Kidney tubule cell (primary cell): ENCODE measurements at places on chromosomes 3 and 15.

DNA sequence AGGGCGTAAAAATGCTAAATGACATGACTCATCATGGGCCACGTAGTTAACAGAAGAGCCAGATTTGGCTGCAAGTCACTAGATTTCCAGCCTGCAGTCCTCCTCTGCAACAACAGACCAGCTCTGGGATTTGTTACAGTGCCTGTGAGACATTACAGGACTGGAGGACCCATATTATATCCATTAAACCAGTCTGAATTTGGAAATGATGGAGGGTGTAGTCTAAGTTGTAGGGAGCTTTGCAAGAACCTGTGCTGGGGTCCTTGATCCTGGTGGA is 10.8 kb downstream of the ZNF774 start:
- DNase-seq: peak; percentile 56

DNA sequence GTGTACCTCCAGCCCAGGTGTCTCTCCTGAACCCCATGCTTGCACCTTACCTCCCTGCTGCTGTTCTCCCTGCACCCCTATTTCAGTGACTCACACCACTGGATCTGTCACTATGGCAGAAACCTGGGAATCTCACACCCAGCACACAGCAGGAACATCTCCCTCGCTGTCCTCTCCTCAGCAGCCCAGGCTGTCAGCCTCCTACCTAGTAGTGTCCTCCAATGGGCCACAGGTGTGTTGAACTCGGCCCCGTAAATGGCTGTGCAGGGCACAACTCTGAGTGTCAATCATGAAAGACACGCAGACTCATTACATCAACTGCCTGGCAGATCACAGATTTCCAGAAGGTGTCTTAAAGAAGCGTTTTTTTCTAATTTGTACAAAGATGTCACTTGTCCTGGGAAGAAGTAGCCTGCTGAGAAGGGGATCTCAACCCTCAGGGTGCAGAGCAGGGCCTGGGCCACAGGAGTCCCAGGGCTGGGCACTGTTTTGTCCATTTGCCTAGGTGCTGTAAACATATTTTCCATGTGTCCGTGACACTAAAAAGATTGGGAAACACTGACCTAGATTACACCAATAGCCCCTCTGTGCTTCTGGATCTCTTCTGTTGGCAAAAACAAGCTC is 33.8 kb downstream of the HOMER2 start:
- no peak for DNase-seq

DNA sequence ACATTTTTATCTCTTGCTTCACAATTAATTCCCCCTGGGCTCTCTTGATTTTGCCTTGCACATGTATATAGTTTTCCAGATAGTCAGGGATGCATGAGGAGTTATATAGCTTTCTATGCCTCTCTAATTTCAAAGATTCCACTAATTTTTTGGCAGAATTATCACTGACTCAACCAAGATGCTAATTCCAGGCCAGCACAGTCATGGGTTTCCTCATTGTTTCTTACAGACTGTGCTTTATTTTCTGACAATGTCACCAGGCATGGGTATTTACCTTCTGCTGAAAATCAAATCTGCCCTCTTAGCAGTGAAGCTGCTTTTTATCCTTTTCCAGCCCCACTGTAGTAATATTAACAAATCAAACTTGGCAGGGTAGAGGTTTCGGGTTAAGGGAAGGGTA is 1520.6 kb upstream of the CADM2 start:
- no peak for DNase-seq

DNA sequence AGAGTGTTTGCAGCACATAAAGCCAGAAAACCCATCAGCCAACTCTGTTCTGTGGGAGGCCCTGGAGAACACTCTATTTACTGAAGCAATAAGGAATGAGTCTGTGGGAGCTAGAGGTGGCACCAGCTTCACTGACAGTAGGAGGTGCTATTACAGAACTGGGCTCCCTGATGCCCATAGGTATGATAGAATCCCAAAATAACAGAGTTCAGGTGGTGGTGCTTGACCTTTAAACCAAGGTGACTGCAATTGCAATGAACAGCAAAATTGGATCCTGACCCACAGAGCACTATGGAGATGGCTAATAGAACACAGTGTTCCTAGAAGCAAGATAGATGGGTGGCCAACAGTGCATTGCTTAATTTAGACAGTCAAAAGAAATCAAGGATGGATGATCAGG is 95.4 kb upstream of the RNU6-1 start:
- no peak for DNase-seq

DNA sequence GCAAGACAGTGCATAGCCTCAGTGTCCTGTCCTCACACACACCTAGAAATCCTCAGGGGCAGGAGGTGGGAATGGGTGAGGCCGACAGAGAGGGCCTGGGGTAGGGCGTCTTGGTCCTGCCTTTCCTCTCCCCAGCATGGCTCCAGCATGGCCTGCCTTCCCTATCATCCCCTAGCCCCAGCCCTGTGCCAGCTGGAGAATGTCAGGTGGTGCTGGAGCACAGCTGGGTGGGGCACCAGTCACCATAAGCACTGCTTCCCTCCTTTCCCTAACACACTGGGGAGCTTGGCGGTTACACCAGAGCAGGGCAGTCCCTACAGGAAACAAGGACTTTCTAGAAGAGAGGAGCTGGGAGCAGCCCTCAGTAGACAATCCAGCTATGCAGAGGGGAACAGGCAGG is 236.8 kb downstream of the KLF13 start:
- DNase-seq: no peak

- DNase-seq: peak; percentile 62
Measured at GRCh38 chr15:37015035-37015434, 85.3 kb downstream of the MEIS2 start.

- DNase-seq: peak; percentile 75
Measured at GRCh38 chr3:16480861-16481545, 32.5 kb downstream of the RFTN1 start.

- DNase-seq: no peak
Measured at GRCh38 chr3:105691633-105692032, 177.2 kb downstream of the CBLB start.

GRCh38 chr3:152400887-152401286 is 132.2 kb downstream of the MBNL1 start:
- peak; percentile 52 for DNase-seq

DNA sequence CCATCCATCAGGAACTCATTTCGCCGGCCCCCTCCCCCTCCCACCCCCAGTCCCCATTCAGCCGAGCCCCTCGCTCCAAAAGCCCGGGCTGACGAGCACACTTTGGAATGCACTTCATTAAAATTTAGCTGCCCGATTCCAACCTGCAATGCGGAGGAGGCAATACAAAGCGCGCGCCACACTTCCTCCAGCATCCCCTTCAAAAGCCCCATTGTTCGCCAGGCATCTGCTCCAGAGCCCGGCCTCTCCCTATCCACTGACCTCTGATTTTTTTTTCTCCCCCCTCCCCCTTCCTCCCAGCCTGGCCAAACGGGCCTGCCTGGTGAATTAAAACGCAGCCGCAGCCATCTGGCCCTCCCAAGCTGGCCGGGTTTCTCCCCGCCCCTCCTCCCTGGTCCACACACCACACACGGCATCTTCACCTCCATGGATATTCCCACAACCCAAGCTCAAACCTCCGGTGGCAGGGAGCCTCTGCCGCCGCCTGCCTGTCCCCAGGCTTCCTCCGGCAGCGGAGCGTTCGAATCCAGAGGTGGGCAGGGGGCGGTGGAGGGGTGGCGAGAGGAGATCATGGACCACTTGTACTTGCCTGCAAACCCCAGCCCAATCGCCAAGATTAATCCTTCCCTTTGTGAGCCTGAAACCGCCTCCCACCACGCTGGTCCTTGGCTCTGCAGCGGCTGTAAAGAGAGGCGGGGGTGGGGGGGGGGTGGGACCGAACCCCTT is 441.3 kb downstream of the MAGI1 start:
- peak; percentile 58 for DNase-seq

DNA sequence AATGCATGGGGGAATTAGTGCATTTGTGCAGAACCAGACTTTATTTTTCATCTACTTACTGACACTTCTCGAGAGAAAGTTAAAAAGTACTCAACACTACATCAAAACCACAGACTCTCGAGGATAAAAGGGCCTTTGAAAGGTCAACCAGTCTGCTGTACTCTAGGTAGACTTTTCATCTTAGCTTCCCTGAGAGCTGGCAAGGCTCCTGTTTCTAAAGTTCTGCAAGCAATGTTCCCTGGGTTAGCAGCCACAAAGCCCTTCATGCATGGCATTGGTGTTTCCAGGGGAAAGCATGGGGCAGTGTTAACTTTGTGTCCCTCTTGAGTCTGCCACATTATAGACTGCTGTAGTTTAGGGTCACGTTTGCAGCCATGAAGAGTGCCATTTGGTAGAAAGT is 106.4 kb upstream of the PFN2 start:
- DNase-seq: no peak

GRCh38 chr15:73993211-73993994 is 1.1 kb upstream of the PML start:
- DNase-seq: no peak

GRCh38 chr15:59339252-59339672 is 33.4 kb downstream of the MYO1E start:
- peak; percentile 37 for DNase-seq

GRCh38 chr3:107578091-107578490 is 55.3 kb downstream of the BBX start:
- no peak for DNase-seq

DNA sequence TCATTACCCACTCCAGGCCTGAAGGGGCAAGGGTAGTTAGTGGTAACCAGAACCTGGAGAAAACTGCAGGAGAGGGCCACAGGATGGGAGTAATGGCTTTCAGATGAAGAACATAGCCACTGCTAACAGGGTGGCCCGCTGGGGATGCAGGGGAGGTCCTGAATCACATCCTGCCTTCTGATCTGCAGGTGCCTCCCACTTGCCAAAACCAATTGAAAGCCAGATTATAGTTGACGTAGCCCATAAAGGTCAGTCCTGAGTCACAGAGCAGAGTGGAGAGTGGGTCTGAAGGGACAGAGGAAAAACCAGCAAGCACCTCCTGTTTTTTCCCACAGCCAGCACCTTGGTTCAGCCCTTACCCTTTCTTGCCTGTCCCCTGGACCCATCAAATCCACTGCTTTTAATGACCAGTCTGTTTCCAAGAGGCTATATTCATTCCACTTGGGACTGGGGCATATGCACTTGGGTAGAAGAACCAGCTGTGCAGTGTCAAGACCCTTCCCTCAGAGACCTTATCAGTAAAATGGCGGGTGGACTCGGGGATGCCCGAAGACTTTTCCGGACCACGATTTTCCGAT is 646 bp upstream of the SLC35G2 start:
- peak; percentile 87 for DNase-seq

- DNase-seq: no peak
Measured at GRCh38 chr3:196688349-196688748, 23.7 kb downstream of the CEP19 start.

GRCh38 chr3:178637802-178638201 is 101.6 kb downstream of the KCNMB2 start:
- no peak for DNase-seq

DNA sequence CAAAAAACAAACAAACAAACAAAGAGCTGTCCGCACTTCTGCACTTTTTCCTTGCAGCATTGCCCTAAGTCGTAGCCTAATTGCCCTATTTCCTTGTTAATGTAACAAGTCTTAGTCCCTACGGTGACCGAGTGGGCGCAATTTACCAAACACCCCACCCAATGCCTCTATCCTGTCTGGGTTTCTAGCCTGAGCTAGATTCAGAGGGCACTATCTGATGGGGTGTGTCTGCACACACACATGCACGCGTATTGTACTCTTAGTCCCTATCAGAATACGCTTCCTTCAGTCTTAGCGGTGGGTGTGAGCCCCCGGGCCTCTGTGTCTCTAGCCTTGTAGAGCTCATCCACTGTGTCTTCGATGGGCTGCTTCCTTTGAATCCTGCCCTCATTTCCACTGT is 125.9 kb upstream of the DLG1 start:
- no peak for DNase-seq

DNA sequence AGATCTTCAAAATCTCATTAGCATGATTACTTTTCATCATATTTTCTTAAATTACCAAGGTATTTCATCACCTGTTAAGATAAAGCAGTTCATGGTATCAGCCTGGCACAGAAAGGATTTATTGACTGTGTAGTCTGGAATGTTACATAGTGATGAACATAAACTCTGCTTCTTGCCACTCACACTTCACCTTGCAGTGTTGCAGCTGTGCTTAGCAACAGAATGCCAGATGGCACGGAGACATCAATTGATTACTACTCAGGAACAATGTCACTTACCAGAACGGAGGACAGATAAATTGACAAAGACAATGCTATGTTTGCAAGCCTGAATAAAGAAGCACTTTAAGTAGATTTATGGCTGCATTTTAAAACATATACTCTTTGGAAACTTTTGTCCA is 15.0 kb upstream of the BCHE start:
- DNase-seq: no peak

DNA sequence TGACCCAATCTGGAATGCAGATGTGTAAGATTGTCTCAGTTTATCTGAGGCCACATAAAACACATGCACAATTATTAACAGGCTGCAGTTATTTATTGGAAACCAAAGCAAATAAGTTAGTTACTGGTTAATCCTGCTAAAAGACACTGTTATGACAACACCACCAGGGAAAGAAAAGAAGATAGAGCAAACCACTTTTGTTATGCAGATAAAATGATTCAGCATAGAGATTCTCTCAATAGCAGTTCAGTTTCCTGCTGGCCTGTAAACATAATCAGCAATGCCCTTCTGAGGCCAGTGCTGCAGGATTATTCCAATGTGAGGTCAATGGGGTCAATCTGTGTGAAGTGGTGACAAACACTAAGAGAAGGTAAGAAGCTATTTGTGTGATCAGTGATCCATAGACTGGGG is 244.4 kb downstream of the ZBTB20 start:
- peak; percentile 95 for DNase-seq
